ENCODE measurements at places on chromosomes 1 and 21. TPM values are rescaled to one million over a fixed set of nuclear protein-coding genes. Genes with fewer than 3 reads are reported as not detected.

Gene CD52
- not detected for total RNA-seq

DNA sequence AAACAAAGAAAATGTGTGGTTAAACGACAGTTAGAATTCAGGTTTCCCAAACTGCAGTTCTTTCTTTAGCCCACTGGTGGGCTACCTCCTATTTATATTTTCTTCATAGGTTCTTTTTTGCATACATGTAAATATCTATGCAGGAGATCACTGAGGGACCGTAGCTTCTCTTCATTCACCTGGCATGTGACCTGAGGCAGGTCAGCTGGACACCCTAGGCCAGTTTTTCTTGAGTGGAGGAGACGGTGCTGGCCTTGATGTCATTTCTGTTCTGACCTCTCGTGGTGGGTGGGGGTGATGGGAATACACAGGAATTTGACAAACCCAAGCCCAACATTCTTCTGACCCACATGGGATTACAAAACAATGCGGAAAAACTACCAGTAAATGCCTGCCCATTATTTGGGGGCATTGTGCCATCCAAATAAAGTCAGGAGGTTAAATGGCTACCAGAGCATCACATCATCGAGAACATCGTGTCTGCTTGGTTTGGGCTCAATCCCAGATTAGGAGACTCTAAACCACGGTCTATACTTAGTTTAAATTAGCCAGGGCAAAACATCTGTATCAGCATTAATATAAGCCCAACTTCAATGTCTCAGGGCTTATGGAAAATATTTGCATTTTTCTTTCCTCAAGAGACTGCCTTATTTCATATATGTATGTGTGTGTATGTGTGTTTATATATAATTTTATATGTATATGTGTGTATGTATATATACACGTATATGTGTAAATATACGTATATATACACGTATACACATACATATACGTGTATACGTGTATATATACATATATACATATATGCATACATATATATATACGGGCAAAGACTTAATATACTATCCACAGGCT lies 7.4 kb upstream of the IRF2BP2 start:
- H3K4me3 ChIP-seq = no peak overlapping the region
- no peaks in the 10 kb centered on the region for H3K36me3 ChIP-seq
- peaks cover 87% of the 10 kb centered on the region for H3K4me1 ChIP-seq

DNA sequence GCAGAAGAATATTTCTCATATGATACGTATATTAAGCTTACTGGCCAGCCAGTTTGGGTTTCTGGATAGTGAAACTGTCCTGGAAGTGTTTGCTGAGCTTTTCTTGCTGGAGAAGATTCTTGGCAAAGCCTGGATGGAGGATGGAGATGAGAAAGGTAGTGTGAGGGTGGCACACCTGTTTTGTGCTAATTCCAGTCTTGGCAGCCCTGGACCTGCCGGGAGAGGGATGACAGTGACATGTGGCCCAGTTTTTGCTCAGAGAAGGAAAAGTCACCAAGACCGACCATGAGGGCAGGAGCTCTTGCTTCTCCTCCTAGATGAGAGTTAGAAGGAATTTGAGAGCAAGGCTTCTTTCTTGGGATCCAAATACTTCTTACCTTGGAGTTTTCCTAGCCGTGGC lies 34.1 kb downstream of the DOP1B start:
- H3K27ac ChIP-seq = no peak overlapping the region
- no peak overlapping the region for H3K4me3 ChIP-seq
- peaks cover 2% of the 10 kb centered on the region for H3K4me1 ChIP-seq
- H3K36me3 ChIP-seq = peaks cover 6% of the 10 kb centered on the region
- H3K27me3 ChIP-seq = no peaks in the 10 kb centered on the region

GRCh38 chr1:204962742-204963632 lies 80.0 kb upstream of the CNTN2 start:
- H3K4me1 ChIP-seq = no peaks in the 10 kb centered on the region
- H3K27ac ChIP-seq = no peak overlapping the region
- H3K36me3 ChIP-seq = peaks cover 4% of the 10 kb centered on the region
- DNase-seq = no peak
- no peaks in the 10 kb centered on the region for H3K27me3 ChIP-seq

Data from osteoblast (primary cell).